Vagina (tissue), 2 donors: ENCODE measurements at places on chromosomes 12 and 14.

DNA sequence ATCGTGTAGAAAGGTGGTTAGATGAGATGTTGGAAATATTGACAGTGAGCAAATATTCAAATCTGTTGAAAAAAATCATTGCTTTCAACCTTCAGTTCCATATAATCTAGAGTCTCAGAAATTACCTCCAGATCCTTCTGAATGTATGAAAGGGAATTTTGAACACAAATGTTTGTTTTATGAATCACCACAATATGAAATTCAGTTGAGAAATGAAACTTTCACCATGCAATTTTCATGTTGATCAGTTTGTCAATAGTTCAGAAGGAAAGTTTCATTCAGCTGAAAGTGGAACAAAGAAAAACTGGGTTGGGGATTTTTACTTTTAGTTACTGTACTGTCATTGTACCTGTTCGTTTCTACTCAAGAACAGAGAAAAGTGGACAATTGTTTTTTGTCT lies 953.6 kb downstream of the SLC6A15 start:
- DNase-seq: no peak

GRCh38 chr12:98420461-98420860 lies 94.9 kb upstream of the TMPO start:
- DNase-seq: no peak

- DNase-seq: no peak
Measured at GRCh38 chr12:128983371-128983770, 130.1 kb downstream of the GLT1D1 start.

- DNase-seq: no peak
Measured at GRCh38 chr14:91470216-91470615, 39.9 kb downstream of the PPP4R3A start.

GRCh38 chr14:93564918-93565317 lies 134.2 kb downstream of the UNC79 start:
- DNase-seq: no peak

DNA sequence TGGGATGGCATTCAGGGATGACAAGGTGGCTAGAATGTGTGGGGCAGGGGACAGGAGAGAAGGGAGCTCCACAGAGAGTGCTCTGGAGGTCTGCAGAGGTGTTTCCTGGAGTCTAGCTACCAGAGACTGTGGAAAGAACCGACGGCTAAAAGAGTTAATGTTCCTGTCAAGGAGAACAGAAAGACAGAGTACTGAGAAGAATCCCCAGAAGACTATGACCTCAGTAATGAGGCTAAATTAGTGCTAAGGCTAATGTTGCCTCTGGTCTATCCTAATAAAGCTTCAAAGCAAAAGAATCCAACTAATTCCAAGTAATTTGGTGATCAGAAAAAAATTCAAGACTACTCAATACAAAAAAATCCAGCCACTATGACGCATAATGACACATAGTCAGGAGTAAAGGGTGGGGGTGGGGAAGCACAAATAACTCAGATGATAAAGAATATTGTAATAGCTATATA lies 44.7 kb downstream of the FERMT2 start:
- DNase-seq: no peak

DNA sequence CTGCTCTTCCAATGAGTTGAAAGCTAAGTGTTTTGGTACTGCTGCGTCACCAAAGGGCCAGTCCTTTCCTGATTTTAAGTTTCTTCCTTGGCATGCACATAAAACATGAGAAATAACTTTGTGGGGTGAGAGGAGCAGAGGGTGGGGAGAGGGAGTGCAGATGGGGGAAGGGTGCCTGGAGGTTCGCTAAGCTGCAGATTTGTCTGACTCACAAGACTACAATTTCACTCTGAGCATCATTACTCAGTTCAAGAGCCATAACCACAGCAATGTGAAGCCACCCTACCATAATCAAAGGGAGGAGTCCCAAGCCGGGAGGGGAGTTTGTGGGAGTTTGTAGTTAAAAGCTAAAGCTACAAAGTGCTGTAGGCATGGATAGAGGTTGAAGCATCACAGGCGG lies 136.1 kb downstream of the ANO2 start:
- DNase-seq: no peak

- DNase-seq: no peak
Measured at GRCh38 chr12:69688471-69689427, 10.4 kb downstream of the BEST3 start.

DNA sequence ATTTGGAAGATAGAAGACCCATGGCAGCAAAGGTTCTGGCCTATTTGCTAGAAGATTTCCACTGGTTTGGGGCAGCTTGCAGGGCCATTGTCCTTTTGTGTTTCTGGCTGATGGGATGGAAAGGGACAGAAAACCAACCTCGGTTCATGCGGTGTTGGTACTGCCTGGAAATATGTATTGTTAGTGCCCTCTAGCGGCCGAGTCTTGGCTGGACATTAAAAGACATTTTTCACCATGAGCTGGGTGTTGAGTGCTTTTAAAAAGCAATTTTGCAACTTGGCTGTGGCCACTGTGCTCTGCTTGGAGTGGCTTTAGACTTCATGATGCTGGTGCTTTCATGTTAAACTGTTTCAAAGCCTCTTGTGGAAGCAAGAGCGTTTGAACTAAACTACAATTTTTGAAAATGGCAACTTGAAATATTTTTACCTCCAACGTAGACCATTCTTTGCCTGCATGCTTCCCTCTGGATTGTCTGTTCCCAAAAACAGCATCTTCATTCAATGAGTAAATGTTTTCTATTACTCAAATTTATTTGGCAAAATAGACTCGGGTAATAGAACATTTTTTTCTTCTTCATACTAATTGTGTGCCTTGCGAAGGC lies 102.7 kb upstream of the TBX5 start:
- DNase-seq: no peak

GRCh38 chr12:49766115-49766455 lies 24.7 kb downstream of the TMBIM6 start:
- DNase-seq: no peak

DNA sequence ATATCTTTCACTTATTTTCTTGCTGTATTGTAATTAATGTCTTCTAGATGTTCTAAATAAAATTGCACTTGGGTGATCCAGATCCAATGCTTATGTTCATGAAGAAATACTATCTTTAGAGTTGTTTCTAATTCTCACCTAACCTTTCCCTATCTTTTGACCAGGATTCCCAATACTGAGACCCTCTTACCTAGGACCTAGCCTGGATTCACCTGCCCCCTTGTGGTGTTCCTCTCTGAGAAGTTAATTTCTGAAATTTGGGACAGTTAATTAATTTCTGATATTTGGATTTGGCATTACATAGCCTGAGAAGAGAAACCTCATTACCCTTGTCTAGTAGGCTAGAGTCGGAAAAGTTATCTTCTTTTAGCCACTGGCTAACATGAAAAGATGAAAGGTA lies 29.5 kb downstream of the FOXA1 start:
- no peak for DNase-seq
